ENCODE measurements at places on chromosomes 2 and 18.

DNA sequence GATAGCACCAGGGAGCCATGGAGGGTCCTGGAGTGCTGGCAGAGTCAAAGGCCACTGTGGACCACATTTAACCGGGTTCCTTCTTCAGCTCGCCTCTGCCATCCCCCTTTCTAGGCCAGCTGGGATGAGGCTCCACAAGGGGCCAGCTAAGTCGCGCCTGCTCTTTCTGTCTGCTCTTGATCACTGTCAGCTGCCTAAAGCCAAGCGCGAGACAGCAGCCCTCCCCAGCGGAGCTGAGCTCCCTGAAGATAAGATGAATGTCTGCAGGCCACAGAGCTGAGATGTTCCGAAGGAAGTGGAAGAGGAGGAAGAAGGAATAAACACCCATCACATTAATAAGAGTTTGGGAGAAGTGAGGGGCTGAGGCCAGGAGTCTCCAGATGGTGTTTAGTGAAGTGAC, 99.6 kb downstream of the CELF4 start:
- no peak for DNase-seq

DNA sequence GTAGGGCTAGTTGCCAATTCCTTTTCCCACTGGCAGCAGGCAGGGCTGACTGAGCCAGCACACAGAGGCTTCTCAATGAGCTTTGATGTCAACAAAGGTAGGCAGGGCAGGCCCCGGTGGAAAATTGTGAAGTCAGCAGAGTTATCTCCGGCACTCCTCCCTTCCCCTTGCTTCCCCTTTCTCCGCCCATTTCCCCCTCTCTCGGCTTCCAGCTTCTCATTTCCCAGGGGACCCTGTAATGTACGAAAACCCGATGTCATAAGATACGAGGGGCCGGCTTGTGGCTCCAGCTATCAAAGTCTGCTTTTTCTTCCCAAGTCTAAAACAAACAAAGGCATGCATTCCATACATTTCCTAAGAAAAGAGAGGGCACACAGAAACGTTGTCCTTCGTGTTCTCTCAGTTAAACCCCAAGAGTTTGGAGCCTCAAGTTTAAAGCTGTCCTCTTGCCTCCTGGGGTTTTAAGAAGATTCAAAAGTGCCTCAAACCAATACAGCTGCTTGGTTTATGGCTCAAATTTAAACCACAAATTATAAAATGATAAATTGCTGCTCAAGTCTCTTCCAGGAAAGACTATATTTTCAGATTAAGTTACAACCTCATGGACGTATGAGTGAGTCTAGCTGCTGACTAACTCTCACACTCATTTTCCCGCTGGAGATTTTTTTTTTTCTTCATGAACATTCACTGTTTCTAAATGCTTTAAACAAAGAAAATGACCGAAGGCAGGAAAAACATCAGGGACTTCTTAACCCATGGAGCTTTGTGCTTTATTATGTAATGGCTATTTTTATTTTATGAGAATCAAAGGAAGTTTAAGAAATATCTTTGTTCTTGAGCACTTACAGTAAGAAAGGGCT, 27.2 kb upstream of the EML4 start:
- DNase-seq: no peak

DNA sequence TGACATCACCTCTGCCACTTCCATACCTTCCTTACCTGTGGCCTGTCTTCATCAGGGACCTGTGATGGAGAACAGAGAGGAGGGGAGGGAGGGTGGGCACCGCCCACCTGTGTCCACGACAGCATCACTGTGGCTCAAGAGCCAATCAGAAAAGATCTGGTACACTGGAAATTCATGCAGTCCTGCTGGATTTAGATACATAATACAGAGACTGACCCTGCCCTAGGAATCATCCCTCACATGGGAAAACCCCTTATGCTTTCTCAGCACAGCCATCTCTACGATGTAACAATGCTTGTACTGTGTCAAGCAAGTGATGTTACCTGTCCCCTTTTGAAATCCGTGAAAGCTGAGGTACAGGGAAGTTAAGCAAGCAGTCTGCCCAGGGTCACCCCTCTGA, 145.6 kb upstream of the EPAS1 start:
- no peak for DNase-seq

DNA sequence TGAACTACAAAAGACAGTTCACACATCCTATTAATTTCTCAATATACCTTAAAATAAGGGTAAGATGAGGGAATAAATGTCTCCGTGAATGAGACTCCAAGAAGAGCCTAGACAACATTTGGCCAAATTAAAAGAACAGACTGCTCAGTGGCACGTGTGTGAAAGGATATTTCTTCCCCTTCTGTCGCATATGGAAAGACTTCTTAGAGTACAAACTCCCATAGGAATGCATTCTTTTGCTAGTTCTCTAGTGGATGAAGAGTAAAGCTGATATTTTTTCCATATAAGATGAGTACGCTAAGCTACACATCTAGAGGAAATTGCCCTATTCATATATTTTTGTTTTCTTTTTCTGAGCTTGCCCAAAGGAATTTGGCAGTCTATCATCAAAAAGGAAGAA, 710.0 kb upstream of the ID2 start:
- DNase-seq: no peak

DNA sequence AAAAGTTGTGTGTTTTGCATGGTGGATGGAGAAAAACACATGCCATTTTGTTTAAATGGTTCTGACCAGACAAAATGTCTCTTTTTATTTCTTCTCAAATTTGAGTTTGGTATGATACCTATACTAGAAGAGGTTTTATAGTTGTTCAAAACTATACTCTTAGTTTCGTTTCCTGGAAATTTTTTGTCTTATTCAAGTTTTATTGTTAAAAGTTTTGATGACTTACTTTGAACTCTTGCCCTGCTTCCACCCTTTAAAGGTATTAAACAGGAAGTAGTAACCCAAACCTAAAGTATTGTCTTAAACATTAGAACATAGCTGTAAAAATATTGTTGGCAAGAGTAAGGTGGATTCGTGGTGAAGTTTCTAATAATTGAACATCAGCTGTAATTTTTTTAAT, 98.2 kb downstream of the BABAM2 start:
- DNase-seq: no peak

- no peak for DNase-seq
Measured at GRCh38 chr2:222912117-222912516, 51.3 kb downstream of the ACSL3 start.

GRCh38 chr2:186697536-186697935, 3.7 kb downstream of the FAM171B start:
- no peak for DNase-seq

- no peak for DNase-seq
Measured at GRCh38 chr2:235979753-235980435, 188.3 kb downstream of the GBX2 start.

DNA sequence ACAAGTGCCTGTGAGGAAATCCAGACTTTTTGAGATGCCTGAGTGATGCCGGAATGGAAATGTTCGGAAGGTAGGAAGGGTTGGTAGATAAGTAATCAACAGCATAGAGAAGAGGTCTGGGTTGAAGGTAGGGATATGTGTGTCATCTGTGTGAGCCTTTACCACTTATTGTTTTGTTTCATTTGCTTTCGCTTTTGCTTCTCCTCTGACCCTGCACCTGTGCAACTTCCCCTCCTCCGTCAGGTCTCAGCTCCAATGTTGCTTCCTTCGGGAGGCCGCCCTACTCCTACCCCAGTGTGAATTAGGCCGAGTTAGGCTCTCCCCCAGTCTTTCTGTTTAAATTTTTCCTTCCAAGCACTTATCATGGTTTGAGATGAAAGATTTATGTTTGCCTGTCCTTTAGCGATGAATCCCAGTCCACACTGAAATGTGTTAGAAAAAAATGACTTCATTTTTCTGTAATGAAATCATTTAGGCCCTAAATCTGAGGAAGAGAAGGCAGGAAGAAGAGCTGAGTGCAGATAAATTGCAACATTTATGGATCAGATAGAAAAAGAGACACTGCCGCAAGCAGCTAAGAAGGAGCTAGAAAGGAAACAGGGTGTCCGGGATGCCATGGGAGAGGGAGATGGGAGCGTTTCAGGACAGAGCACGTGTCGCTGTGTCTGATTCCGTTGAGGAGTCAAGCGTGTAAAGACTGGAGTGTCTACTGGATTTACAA, 139.6 kb upstream of the PELI1 start:
- no peak for DNase-seq

DNA sequence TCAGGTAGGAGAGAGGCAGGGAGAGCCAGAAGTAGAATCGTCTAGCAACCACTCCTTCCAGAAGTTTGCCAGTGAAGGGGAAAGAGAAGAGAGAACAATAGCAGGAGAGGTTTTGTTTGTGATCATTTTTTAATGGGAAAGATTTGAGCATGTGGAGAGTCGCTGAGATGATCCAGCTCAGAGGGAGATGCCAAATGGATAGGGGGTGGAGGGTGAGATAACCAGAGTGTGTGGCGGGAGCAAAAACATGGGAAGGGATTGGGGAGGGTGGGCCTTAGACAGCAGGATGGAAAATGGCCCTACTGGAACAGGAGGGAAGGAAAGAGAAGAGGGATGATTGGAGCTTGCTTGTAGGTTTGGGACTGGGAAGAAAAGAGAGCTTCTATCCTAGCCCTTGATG, 269.8 kb downstream of the GLI2 start:
- DNase-seq: no peak

- DNase-seq: no peak
Measured at GRCh38 chr2:69113627-69114026, 100.6 kb downstream of the ANTXR1 start.

GRCh38 chr18:46727177-46727576, 29.7 kb downstream of the ST8SIA5 start:
- no peak for DNase-seq

GRCh38 chr2:217386041-217386440, 526.2 kb upstream of the TNP1 start:
- DNase-seq: no peak

- DNase-seq: no peak
Measured at GRCh38 chr18:44241020-44241419, 439.7 kb upstream of the SETBP1 start.

Data from T-helper 9 cell (primary cell).